ENCODE measurements at places on chromosomes 3 and 15.

- DNase-seq = no peak
Observed at GRCh38 chr3:128882719-128883118, 3.3 kb downstream of the ACAD9 start.

GRCh38 chr3:151305060-151305774 is 11.4 kb downstream of the GPR87 start:
- no peak for DNase-seq

GRCh38 chr3:197508051-197508451 is 47.7 kb downstream of the BDH1 start:
- DNase-seq = no peak

GRCh38 chr3:128935922-128936321 is 56.5 kb downstream of the ACAD9 start:
- DNase-seq = no peak

DNA sequence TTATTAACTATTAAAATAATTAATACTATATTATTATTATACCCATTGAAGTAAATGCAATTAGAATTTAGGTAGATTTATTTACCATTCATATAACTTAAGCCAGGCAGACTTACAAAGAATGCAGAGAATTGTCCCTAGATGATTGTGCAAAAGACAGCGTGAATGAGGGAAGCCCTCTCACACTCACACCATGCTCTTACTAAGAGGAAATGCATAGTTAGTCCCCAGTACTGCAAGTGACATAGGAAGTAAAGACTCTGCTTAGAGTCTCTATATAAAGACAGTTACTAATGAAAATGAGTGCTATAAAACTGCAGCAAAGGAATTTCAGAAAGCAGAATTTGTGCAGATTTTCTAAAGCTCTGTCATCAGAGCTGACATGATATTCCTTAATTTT is 270.4 kb downstream of the ZBBX start:
- DNase-seq = no peak

DNA sequence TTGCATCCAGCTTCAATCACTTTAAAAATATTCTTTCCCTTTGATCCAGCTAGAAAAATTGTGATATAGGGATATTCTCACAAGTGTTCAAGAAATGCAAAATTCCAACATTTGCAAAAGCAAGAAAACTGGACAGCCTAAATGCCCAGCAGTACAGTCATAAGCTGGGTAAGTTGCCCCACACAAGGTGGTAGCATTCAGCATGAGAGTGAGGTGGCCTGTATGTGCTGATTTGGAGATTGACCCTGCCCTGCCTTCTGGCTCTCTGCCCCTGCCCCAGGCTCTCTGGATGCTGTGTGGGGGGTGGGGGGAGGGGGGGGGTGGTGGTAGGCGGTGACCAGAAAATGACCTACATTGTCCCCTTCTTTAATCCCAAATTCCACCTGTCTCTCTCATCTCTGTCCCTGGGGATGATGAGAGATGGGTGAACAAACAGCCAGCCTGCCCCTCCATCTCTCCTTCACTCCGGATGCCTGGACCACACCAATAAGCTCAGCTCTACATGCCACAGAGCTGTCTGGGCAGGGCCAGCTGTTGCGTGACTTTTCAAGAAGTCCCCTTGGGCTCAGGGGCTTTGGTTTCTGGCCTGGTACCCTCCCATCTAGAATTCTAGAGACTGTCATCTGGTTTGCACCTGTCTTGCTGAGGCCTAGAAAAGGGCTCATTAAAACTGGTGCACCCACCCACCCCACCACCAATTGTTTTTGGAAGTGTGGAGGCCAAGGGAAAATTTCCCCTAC is 42.2 kb downstream of the SLC28A1 start:
- no peak for DNase-seq

DNA sequence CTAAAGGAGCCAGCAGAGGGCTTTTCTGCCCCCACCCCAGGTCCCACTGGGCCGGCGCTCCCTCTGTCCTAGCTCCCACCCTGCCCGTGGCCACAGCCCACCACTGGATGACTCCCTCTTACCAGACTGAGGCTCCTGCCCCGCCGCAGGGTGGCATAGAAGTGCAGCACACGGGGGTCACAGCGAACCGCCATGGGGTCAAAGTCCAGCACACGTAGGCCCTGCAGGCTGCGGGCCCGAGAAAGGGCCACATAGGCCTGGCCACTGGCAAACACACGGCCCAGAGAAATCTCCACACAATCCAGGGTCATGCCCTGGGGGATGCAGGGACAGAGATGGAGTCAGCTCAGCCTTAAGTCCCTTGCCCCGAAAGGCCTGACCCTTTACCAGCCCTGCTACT is 9.0 kb downstream of the PIF1 start:
- no peak for DNase-seq

DNA sequence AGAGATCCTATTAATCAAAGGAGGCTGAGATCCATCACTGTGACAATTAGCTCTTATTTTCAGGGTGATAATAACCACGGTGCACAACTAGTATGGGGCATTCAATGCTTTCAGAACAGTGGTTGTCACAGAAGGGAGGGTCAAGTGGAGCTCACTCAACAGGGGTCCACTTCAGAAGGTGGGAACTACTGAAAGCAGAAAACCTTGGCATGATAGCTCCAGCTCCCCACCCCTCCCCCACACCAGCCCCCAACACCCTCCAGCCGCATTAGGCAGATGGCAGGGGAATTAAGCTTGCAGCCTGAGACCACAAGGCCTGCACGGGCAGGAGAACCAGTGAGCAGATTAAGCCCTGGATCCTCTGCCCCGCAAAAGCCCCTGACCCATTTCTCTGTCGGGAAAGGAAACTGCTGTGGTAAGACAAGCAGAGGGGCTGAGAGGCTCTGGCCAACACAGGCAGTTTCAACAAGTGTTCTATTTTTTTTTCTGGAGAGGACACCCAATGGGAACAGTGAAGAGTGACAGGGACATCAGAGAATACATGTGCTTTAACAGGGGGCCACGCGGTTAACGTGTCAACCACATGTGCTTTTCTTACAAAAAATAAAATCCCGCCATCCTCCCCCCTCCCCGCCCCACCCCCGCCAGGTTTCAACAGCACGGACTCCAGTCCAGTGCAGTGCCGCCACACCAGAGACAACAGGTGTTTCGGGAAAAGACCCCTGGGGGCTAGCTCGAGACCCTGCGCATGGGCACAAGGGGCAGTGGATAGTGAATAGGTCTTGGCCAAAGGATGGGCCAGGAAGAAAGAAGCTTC is 997 bp downstream of the FYCO1 start:
- no peak for DNase-seq

DNA sequence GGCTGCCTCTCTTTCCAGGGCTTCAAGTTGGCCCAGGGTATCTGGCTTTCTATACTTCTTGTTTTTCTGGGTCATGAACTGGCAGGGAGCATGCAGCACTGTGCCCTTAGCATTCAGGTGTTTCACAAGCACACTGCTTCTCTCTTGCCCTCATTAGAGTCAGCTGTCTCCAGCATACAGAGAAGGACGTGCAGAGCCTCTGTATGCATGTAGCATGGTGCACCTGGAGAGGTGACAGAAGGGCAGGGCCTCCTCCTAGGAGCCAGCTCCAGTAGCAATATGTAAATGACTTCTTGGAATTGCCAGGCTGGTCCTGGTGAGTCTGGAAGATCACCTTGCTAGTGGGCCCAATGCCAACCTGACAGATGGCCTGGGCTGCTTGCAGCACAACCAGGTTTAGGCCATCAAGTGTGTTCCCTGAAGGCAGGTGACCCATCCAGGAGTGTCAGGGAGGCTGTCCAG is 44.8 kb upstream of the ATP2C1 start:
- DNase-seq = no peak

DNA sequence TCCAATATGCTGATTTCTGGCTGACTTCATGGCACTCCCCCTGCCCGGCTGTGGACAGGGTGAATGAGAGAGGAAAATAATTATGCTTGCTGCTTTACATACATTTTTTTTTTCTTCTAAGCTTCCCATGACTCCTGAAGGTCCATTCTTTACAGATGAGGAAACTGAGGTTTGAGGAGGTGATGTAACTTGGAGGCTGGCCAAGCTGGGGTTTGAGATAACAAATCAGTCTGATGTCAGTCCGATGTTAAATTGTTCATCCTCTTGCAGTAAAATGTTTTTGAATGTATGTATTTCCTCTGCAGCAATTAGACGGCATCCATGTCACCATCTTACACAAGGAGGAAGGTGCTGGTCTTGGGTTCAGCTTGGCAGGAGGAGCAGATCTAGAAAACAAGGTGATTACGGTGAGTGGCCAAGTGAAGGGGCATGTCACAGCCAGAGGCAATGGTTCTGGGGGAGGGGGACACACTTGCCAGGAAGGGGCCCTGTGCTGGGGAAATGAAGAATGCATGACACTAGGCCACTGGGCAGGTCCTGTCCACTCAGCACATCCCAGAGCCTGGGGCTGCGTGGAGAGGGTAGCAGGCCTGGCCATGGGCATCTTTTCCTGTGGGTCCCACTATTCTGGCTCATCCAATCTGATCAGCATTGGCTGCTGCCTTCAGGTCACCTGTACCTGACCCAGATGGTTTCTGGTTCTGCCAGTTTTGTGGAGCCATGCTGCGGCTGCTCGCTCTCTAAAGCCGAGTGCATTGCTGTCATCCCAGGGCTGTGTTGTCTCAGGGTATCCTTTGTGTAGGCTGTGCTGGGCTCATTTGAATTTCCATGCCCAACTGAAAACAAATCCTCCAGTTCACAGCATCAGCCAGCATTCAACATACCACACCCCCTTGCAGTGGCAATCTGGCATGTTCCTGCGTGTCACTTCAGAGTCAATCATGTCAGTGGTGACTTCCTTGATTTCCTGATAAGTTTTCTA is 20.4 kb downstream of the STARD5 start:
- DNase-seq = no peak

DNA sequence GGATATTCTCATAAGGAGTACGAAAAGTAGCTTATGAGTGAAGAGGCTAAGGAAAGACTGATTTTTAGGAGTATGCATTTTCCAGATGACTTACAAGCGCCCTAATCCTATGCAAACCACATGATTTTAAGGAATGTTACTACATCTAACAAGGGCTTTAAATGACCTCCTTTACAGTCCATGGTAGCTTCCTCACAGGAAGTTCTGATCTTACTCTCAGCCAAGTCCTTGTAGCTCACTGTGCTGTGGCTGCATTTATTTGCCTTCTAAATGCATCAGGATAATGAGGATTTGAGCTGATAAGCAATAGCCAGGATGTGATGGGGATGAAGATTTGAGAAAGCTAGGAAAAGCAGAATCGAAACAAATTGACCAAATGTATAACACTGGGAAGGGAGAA is 896.0 kb downstream of the MCTP2 start:
- no peak for DNase-seq

DNA sequence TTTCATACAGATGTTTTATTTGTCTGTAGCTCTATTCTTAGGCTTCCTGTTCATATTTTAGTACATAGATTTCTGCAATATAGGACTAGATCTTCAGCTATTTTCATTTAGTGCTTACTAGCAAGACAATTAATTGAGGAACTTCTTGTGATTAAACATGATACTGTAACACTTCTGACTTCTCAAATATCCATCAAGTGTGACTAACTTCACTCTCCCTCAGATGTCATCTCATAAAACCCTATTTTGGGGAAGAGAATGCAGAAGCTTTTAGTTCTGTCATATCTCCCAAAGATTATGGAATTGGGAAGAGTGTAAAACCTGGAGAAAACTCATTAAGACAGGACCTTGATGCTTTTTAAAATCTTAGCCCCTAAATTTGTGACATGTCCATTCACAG is 28.6 kb upstream of the GOLIM4 start:
- no peak for DNase-seq

All from hindlimb muscle (tissue), 1 donor.